Activated CD4-positive, alpha-beta T cell treated with anti-CD3 and anti-CD28 coated beads for 48 hours (primary cell): ENCODE measurements at places on chromosomes 1 and 21.

DNA sequence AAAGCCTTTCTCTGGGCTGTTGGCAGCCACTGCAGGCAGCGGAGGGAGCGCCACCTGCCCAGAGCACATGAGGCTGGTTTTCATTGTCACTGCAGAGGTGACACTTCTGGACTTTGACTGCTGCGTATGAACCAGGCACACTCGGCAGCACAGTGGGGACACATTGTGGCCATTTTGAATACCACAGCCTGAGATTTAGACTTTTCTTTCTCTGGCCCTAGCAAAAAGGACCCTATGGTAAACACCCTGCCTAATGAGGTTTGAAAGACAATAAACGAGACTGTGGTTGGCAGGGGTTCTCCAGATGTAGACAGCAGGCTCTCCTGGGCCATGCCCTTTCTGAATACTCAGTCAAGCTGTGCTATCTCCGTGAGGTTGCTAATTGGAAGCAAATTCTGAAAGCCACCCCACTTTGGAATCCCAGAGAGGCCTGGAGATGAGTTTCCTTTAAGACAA lies 12.0 kb upstream of the KCNE2 start:
- DNase-seq = peak; percentile 46

DNA sequence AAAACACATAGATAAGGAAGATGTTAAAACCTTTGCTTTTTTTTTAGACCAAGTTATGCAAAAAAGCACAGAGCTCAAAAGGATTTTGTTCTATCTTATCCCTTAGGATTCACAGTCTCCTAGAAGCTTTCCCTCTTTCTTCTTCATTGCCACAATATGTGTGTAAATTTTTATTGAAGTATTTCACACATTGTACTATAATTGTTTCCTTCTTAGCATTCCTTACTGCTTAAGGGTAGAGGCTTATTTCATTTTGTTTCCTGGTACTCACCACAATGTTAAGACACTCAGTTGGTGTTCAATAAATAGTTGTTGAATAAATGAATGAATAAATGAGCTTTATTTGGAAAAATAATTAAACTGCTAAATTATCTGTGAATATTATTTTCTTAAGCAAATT lies 29.9 kb upstream of the SLC19A2 start:
- DNase-seq = no peak

- DNase-seq = no peak
Observed at GRCh38 chr21:16509476-16509875, 779.7 kb downstream of the USP25 start.

DNA sequence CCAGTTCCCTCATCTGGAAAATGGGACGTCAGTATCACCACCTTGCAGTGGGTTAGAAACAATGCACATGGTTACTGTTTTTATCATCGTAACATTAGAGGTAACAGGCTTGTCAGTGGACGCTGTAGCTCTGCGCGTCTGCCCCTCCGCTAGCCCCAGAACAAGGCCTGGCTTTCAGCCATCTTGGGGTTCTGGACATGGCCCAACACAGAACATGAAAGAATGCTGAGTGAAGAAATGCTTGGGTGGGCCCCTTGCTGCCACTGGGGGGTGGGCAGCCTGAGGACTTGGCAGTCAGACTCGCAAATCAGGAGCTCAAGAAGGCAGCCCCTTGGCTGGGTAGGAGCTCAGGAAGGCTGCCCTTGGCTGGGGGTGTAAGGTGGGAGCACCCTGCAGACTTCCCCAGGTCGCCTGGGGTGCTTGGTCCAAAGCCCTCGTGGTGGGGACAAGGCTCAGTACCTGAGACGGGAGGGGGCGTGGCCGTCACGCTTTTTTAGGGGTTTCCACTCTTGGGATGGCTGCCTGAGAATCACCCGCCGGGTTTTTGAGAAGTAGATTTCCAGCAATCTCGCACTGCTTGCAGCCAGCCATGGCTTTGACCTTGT lies 51.7 kb downstream of the SLC37A1 start:
- no peak for DNase-seq

- DNase-seq = no peak
Observed at GRCh38 chr1:172279939-172280636, 140.4 kb upstream of the C1orf105 start.

- no peak for DNase-seq
Observed at GRCh38 chr1:87140831-87141540, 187.7 kb upstream of the LMO4 start.

DNA sequence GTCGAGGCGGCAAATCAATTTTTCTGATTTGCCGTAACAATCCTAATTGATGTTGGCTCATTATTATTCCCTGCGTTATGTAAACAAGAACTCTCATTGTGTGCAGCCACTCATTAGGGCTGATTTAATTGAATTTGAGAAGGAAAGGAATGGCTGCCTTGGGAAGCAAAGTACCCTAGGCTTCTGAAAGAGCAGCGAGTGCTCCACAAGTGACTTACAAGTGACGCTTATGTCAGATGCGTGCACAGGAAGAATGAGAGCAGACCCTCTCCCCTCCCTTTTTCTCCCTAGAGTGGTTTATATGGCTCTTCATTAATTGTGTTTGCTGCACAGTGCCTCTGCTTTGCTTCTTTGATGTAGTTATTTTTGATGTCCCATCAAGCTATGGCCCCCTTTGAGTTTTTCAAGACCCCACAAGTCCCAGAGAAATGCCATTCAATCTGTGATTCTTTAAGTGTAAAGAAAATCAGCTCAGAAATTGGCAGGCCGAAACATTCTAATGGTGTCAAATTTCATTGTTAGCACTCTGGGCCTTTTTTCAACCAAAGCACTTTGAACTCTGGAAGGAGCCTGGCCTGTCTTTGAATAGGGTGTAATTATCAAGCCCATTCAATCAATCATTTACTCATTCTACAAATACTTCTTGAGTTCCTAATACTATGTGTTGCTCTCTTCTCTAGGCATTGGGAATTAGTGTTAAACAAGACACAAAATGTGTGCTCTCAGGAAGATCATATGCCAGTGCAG lies 86.8 kb upstream of the VAV3 start:
- no peak for DNase-seq

GRCh38 chr21:45892916-45893739 lies 88.4 kb upstream of the COL6A1 start:
- DNase-seq = no peak

GRCh38 chr1:237877631-237878030 lies 13.1 kb downstream of the ZP4 start:
- DNase-seq = no peak

DNA sequence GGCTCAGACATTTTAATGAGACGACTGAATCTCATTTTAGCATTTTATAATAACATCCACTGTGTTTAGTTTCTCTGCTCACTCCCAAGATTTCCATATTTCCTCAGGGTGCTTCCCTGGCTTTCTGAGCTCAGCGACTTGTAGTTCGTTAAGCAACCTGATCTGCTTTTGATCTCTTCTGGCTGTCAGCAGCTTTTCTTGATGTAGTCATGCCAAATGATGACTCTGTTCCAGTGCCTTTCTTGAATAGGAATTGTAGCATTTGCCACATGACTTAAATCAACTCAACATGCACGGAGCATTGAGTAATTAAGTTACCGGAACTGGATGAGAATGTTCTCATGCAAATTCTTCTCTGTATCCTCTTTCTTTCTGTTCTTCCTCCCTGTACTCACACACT lies 246.1 kb downstream of the FMN2 start:
- no peak for DNase-seq

- no peak for DNase-seq
Observed at GRCh38 chr1:36771660-36772284, 262.5 kb downstream of the GRIK3 start.

- no peak for DNase-seq
Observed at GRCh38 chr1:167776616-167777268, 55.0 kb downstream of the MPZL1 start.

DNA sequence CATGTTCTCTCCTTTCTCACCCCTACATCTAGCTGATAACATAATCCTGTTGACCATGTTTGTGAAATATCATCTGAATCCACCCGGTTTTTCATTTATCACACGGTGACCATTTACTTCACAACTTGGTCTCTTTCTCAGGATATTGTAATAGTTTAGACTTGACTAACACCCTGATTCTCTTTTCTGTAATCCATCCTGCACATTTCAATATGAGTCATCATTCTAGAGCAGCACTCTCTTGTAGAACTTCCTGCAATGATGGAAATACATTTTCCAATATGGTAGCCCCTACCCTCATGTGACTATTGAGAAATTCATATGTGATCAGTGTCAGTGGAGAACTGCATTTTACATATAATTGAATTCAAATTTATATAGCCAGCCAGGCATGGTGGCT lies 2.3 kb upstream of the JAM2 start:
- DNase-seq = no peak

GRCh38 chr1:30928171-30928570 lies 19.6 kb upstream of the SDC3 start:
- no peak for DNase-seq

- no peak for DNase-seq
Observed at GRCh38 chr1:244056577-244056976, 5.5 kb downstream of the ZBTB18 start.

- DNase-seq = peak; percentile 52
Observed at GRCh38 chr1:50420689-50421365, 2.4 kb downstream of the DMRTA2 start.

DNA sequence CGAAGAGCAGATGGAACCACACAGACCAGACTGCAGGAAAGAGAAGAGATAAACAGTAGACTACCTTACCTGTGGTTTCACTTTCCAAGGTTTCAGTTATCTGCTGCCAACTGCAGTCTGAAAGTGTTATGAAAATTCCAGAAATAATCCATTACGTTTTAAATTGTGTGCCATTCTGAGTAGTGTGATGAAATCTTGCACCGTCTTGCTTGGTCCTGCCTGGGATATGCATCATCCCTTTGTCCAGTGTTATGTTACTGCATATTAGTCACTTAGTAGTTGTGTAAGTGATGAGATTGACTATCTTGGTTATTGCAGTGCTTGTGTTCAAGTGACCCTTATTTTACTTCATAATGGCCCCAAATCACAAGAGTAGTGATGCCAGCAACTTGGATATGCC lies 33.9 kb downstream of the DNAJC6 start:
- no peak for DNase-seq

DNA sequence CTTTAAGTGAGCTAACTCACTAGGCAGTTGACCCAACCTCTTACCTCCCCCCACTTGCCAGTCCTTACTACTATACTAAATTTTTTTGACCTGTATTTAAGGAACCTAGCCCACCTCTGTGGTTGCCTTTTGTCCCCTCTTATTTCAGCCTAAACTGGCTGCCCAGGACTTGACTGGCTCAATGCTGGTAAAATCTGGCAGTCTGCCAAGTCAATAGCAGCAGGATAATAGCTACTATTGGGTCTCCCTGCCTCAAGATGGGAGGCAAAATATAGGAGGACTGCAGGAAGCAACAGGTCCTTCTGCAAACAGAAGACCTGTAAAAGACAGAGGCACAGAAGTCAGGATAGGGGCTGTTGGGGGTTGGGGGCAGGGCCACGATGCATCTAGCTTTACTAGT lies 144.2 kb upstream of the POGK start:
- DNase-seq = no peak

- no peak for DNase-seq
Observed at GRCh38 chr21:28464095-28464494, 528.6 kb downstream of the LTN1 start.

- no peak for DNase-seq
Observed at GRCh38 chr1:179888071-179888470, 6.0 kb downstream of the TOR1AIP1 start.

DNA sequence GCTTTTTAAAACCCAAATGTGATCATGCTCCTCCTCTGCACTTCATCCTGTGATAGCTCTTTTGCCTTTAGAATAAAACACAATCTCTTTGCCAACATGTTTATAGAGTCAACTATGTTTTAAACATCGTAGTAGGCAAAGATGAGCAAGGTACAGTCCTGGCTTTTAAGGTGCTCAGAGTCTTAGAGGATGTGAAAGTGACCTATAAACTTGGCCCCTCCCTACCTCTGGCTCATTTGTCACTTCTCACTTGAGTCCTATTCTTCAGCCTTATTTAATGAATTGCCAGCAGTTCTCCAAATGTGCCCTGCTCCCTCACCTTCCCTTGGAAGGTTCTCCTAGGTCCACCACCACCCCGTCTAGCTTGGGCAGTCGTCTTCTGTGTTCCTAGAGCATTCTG lies 617.0 kb upstream of the NR5A2 start:
- DNase-seq = no peak
